ENCODE measurements at places on chromosomes 11 and 22.
A peak's percentile ranks its signal among the peaks of the same experiment; 100 is the strongest.

DNA sequence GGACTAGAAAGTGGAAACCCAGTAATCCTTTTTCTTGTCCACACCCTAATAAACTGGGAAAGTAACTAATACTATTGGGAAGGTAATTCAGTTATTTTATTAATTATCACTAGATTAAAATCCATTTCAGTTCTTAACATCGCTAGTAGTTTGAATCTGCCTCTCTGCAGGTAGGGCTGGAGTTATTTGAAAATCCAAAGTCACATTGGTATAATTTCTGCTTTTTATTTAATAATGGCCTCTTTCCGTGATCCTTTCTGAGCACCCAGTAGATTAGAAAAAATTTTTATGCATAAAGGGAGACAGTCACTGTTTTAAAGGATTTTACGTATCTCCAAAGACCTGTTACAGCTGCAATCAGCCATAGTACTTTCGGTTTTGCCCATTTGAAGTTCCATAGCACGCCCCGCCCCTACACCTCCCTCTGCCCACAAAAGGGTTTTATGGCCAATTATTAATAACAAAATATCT is 605 bp upstream of the COPB1 start:
- DNase-seq: peak; percentile 67

GRCh38 chr11:74321487-74322188 is 10.2 kb upstream of the P4HA3 start:
- peak; percentile 24 for DNase-seq

GRCh38 chr22:27198518-27199035 is 541.2 kb downstream of the MIAT start:
- DNase-seq: no peak

DNA sequence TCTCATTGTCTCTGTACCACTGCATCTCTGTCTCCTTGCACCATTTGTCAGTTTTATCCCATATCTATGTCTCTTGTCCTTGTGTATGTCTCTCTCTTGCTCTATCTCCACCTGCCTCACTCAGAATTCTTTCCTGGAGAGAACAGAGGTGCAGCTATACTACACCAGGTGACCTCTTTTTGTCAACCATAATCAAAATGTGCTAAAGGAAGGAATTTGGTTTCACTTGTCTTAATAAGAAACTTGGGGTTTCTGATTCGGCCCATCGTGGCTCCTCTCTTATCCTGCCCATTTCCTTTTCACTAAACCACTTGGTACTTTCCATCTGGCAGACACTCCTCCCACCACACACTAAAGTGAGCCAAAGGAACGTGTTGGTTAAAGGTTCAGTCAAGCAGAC is 2.0 kb upstream of the C11orf42 start:
- DNase-seq: no peak

- DNase-seq: no peak
Observed at GRCh38 chr11:13101644-13102512, 92.8 kb downstream of the RASSF10 start.

- no peak for DNase-seq
Observed at GRCh38 chr11:68297494-68297811, 14.9 kb upstream of the LRP5 start.

DNA sequence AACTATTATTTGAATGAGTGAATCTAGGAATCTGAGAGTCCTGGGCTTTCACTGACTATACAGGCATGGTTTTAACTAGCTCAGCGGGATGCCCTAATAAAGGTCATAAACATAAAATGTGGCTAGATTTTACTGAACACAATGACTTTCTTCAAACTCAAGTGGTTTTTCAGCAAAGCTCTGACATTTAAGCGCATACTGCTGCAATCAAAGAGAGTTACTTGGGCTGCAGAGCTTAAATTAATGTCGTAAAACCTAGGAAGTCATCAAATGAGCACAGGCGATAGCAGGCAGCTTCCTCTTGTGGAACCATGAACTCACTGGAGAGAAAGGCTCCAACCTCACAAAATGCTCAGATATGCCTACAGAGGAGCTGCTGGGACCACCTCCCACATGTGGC is 6.7 kb downstream of the CSNK2A3 start:
- no peak for DNase-seq

GRCh38 chr11:22341588-22341931 is 3.4 kb downstream of the SLC17A6 start:
- no peak for DNase-seq

GRCh38 chr11:11857769-11858168 is 16.0 kb downstream of the USP47 start:
- DNase-seq: no peak

- no peak for DNase-seq
Observed at GRCh38 chr22:48192920-48193319, 1430.5 kb downstream of the TBC1D22A start.
